Muscle of leg (tissue), 16 donors: ENCODE measurements at places on chromosomes 13 and 19. TPM values are rescaled to one million over a fixed set of nuclear protein-coding genes. Genes with fewer than 3 reads are reported as not detected.
A peak's percentile ranks its signal among the peaks of the same experiment; 100 is the strongest.

- no peak overlapping the region for H3K27ac ChIP-seq
- H3K36me3 ChIP-seq, result no peaks in the 10 kb centered on the region
- peak; percentile 32 for DNase-seq
- H3K27me3 ChIP-seq, result no peaks in the 10 kb centered on the region
- H3K4me3 ChIP-seq, result no peak overlapping the region
Observed at GRCh38 chr13:30551189-30551588, 66.5 kb upstream of the USPL1 start.

DNA sequence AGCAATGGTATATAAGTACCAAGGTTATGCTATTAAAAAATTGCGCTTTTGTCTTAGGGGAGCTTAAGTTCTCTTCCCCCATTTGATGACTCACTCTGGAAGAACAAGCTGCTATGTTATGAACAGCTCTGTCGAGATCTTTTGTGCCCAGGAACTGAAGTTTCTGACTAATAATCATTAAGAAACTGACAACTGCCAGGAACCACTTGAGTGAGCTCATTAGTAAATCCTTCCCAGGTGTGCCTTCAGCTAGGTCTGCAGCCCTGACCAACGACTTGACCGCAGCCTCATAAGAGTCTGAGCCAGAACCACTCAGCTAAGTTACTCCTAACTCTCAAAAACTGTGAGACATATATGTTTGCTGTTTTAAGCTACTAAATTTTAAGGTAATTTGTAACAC lies 147.8 kb downstream of the SLITRK6 start:
- DNase-seq, result no peak
- no peak overlapping the region for H3K4me3 ChIP-seq

DNA sequence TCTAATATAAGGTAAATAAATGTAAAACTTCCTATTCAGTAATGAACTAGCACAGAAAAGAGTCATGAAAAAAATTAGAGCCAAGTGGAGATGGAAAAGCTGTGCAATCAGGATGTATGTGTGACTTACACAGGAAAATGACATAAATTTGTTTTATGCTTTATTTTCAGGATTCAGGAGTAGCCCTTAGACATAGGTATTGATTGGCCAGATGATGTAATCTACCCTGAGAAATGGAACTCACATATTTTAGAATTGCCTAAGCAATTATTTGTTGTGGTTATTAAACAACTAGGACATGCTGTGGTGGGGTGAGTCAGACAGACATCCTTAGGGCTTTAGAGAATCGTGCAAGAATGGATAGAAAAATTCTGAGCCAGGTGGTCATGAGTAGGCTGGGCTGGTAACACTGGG lies 110.6 kb downstream of the PCDH9 start:
- no peak overlapping the region for H3K4me3 ChIP-seq
- H3K36me3 ChIP-seq, result no peaks in the 10 kb centered on the region
- peak; percentile 59 for DNase-seq
- no peaks in the 10 kb centered on the region for H3K4me1 ChIP-seq
- H3K27me3 ChIP-seq, result no peaks in the 10 kb centered on the region
- no peak overlapping the region for H3K27ac ChIP-seq

DNA sequence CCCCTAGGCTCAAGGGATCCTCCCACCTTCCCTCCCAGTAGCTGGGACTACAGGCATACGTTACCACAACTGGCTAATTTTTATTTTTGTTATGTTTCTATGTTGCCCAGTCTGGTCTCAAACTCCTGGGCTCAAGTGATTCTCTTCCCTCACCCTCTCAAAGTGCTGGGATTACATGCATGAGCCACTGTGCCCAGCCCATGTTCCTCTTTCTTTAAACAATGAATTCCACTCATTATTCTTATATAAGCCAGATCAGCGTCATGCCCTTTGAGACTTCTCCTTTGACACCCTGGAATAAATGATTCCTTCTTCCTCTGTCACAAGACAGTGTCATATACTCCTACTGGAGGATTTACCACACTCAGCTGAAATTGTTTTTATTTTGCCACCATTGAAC lies 519.9 kb upstream of the SPRY2 start:
- H3K4me3 ChIP-seq, result no peak overlapping the region
- no peaks in the 10 kb centered on the region for H3K27me3 ChIP-seq
- no peaks in the 10 kb centered on the region for H3K4me1 ChIP-seq
- H3K36me3 ChIP-seq, result no peaks in the 10 kb centered on the region

DNA sequence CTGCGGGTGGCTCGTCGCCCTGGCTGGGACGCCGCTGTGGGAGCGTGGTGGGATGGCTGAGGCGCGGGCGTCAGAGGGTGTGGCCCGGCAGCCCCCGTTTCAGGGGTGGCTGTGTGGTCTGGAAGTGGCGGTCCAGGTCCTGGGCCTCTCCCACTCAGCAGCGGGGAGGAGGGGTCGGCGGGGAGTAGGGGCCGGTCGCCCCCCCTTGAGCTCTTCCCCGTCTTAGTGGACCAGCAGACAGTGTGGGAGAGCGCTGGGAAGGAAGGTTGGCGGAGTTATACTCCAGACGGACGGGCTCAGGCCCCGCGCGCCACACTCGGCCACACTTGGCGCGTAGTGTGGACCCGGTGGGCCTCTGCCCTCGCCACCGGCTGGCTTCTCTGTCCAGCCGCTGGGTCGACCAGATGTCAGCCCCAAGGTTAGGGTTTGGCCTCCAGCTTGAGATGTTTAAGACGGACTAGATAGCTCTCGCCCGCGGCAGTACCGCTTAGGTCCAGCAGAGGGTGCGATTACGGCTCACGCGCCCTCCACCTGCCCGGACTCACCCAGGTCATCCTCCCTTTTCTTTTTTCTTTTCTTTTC lies 21.7 kb upstream of the ZNF429 start:
- H3K4me3 ChIP-seq, result no peak overlapping the region
- H3K27ac ChIP-seq, result no peak overlapping the region
- H3K4me1 ChIP-seq, result no peaks in the 10 kb centered on the region
- H3K27me3 ChIP-seq, result no peaks in the 10 kb centered on the region
- no peaks in the 10 kb centered on the region for H3K36me3 ChIP-seq

- no peaks in the 10 kb centered on the region for H3K4me1 ChIP-seq
- DNase-seq, result no peak
- no peak overlapping the region for H3K27ac ChIP-seq
- H3K4me3 ChIP-seq, result no peak overlapping the region
- no peaks in the 10 kb centered on the region for H3K36me3 ChIP-seq
Observed at GRCh38 chr13:75861786-75862185, 225.7 kb downstream of the LMO7 start.

- peak overlapping the region; percentile 61 for H3K4me3 ChIP-seq
- H3K36me3 ChIP-seq, result no peaks in the 10 kb centered on the region
- H3K4me1 ChIP-seq, result peaks cover 15% of the 10 kb centered on the region
- H3K27ac ChIP-seq, result peak overlapping the region; percentile 57
Observed at GRCh38 chr13:20702530-20702914, 977 bp upstream of the IL17D start.

- no peaks in the 10 kb centered on the region for H3K27me3 ChIP-seq
- no peak overlapping the region for H3K4me3 ChIP-seq
- peak; percentile 76 for DNase-seq
Observed at GRCh38 chr19:7224209-7224686, 70.0 kb downstream of the INSR start.

DNA sequence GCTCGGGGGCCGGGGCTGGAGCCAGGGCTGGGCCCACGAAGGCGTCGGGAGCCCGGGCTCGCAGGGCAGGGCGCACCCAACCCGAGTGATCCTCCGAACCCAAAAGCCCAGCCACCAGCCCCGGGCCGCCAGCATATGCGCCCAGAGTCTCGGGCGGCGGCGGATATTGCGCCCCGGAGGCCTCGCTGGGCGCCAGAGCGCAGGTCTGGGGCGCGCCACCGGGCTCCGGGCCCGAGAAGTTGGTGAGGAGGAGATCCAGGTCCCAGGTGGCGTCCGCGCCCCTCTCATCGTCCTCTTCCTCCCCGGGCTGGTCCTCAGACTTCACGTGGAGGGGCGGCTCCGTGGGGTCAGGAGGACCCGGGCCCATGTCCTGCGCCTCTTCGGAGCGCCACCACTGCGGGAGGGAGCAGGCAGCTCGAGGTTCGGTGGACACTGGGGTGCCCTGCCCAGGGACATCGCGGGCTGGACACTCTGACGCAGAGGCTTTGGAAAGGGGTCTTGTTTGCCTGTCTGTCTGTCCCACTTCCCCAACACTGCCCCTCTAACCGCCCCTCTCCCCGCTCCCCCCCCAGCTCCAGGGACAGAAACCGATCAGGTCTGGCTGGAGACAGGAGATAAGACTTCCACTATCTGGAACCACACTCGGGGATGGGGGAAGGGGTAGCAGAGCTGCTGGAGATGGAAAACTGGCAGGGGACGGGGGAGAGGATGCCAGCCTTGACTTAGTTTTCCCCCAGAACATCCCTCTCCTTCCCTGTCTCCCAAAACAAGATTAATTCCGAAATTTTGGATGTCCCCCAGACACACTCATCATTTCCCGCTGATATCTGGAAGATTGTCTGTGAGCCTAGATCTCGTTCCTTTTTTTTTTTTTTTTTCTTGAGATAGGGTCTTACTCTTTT lies 1.0 kb downstream of the KLF1 start:
- no peak overlapping the region for H3K27ac ChIP-seq
- peaks cover 54% of the 10 kb centered on the region for H3K27me3 ChIP-seq
- no peak overlapping the region for H3K4me3 ChIP-seq
- H3K4me1 ChIP-seq, result peaks cover 26% of the 10 kb centered on the region
- no peak for DNase-seq

GRCh38 chr19:575527-576506 lies 3.4 kb downstream of the BSG start:
- DNase-seq, result no peak
- H3K4me1 ChIP-seq, result peaks cover 42% of the 10 kb centered on the region
- H3K4me3 ChIP-seq, result no peak overlapping the region
- peaks cover 36% of the 10 kb centered on the region for H3K36me3 ChIP-seq
- H3K27me3 ChIP-seq, result peaks cover 8% of the 10 kb centered on the region
- H3K27ac ChIP-seq, result no peak overlapping the region

GRCh38 chr19:58558623-58559274 lies 338 bp upstream of the UBE2M start:
- peaks cover 26% of the 10 kb centered on the region for H3K27me3 ChIP-seq
- peak overlapping the region; percentile 84 for H3K4me3 ChIP-seq
- peaks cover 21% of the 10 kb centered on the region for H3K36me3 ChIP-seq
- H3K27ac ChIP-seq, result peak overlapping the region; percentile 100

GRCh38 chr19:10190026-10190425 lies 4.7 kb downstream of the DNMT1 start:
- H3K4me3 ChIP-seq, result no peak overlapping the region
- DNase-seq, result no peak
- no peak overlapping the region for H3K27ac ChIP-seq
- H3K36me3 ChIP-seq, result peaks cover 31% of the 10 kb centered on the region

GRCh38 chr13:94216476-94216875 lies 263.0 kb downstream of the DCT start:
- no peaks in the 10 kb centered on the region for H3K4me1 ChIP-seq
- no peaks in the 10 kb centered on the region for H3K27me3 ChIP-seq
- no peak for DNase-seq
- H3K27ac ChIP-seq, result no peak overlapping the region
- H3K36me3 ChIP-seq, result no peaks in the 10 kb centered on the region
- H3K4me3 ChIP-seq, result no peak overlapping the region

DNA sequence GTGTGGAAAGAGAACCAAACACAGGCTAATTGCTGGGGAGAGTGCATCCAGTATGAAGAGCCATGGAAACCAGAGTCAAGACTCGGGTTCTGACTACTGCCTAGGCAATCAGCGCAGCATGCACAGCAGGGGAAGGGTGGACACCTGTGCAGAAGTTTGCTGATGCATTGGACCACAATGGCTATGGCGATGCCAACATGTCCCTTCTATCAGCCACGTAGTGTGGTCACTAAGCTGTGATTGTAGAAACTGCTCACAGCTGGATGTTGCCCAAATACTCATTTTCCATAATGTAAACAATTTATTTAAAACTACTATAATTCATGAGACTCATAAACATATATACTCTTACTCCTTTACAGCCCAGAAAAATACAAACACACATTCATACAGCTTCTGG lies 1718.2 kb downstream of the EFNB2 start:
- no peak overlapping the region for H3K4me3 ChIP-seq
- no peaks in the 10 kb centered on the region for H3K36me3 ChIP-seq
- peak; percentile 4 for DNase-seq
- H3K4me1 ChIP-seq, result peaks cover 4% of the 10 kb centered on the region
- peak overlapping the region; percentile 33 for H3K27ac ChIP-seq

GRCh38 chr19:44576843-44577565 lies 36.4 kb upstream of the IGSF23 start:
- H3K27ac ChIP-seq, result no peak overlapping the region
- no peak overlapping the region for H3K4me3 ChIP-seq
- peaks cover 2% of the 10 kb centered on the region for H3K27me3 ChIP-seq

GRCh38 chr19:13993590-13994300 lies 12.4 kb downstream of the RFX1 start:
- peak overlapping the region; percentile 51 for H3K27ac ChIP-seq
- no peaks in the 10 kb centered on the region for H3K27me3 ChIP-seq
- DNase-seq, result peak; percentile 45
- H3K36me3 ChIP-seq, result peaks cover 49% of the 10 kb centered on the region

DNA sequence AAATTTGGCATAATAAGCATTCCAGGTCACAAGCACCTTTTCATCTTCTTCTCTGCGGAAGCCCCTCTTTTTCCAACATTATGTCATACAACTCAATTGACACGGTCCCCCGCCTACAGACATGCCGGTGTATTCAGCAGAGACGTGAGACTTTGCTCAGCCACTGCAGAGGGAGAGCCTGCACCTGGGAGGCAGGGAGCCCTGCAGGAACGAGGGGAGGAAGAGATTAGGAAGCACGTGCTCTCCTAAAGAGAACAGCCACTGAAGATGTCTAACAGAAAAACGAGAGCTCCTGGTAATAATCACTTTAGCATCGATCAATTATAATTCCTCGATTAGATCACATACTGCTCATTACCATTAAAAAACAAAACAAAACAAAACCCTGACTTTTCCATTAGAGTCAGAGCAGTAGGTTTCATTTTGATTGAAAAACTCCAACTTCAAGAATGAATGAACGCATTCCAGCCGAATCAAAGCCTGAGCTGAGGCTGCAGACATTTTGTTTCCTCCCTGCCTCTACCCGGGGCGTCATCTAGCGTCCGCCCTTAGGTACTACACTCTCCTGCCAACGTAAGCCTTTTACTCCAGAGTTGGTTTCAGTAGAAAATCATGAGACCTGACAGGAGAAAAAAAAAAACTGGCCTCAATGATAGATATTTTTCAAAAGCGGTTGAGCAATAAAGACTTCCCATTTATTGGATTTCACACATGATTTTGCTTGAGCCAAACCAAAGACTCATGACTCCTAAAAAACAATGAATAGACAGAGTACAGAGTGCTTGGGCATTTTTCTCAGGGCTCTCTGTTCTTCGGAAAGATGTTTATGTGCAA lies 194.5 kb downstream of the KATNAL1 start:
- no peaks in the 10 kb centered on the region for H3K36me3 ChIP-seq
- DNase-seq, result peak; percentile 91
- H3K4me3 ChIP-seq, result no peak overlapping the region

The LGALS7B gene
- 2.3 TPM for total RNA-seq

The S1PR2 gene
- total RNA-seq, result 11.2 TPM

The REEP6 gene
- total RNA-seq, result 0.58 TPM

The PNMA8A gene
- 47.4 TPM for total RNA-seq

The CIRBP gene
- 402 TPM for total RNA-seq

The B3GNT3 gene
- total RNA-seq, result 0.04 TPM
